ENCODE measurements at places on chromosomes 7 and 10.

- no peak for DNase-seq
Observed at GRCh38 chr7:99767662-99768061, 16.3 kb downstream of the CYP3A4 start.

DNA sequence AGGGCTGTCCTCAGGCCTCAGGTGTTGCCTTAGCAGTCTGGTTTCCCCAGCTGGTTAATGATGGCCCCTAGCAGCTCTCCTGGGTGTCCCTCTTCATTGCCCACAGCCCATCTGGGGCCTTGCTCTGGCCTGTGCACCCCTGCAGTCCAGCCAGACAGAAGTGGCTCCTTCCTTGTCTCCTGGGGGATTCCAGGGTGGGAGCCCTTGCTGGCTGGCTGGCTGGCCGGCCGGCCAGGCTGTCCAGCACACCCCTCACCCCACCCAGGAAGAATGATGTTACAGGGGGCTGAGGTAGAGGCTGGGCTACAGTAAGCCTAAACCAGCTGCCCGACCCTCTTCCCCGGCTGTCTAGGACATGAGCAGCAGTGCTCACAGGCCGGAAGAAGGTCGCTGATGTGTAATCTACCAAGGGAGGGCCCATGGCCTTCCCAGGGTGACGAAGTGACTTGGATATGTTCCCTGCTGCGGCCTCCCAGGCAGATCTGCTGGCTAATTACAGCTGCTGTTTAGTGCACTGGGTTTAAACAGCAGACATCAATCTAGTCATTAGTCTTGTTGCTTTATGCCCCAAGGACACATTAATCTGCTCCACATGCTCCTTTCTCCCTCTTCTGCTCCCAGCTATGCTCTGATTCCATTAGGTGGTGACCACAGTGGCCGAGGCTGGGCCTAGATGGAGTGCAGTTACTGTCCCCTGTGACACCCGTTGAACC, 53.8 kb upstream of the LRRC4 start:
- DNase-seq, result no peak

DNA sequence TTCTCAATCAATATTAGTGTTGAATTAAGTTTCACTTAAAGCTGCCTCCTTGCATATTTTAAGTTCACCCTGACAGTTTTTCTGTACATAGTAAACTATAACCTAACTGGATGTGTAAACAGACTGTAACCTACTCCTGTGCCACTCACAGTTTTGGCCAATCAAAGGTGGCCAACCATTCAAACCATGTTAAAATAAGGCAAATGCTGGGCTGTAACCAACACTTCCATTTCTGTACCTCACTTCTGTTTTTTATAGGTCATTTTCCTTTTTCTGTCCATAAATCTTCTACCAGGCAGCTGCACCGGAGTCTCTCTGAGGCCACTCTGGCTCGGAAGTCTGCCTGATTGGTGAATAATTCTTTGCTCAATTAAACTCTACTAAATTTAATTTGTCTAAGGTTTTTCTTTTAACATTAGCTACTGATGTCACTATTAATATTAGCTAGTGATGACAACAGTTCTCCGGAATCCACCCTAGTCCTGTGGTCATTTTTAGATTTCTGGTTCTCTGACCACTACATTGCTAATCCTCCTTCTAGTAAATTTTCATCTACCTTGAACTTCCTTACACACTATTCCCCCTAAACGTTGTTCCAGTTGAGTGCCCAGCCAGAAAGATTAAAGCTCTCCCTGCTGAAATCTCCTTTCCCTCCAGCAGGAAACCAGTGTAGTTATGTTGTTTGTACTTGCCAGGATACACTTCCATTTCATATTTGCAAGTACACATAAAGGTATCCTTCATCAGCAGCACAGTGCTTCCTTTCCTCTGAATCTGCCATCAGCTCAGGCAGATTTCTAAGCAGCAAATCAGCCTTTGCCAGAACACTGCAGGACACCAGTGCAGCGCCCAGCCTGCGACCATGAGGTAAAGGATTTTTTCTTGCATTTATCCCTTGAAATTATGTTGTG, 18.6 kb upstream of the IFIT2 start:
- DNase-seq, result no peak

GRCh38 chr10:32017044-32017443, 39.2 kb downstream of the KIF5B start:
- DNase-seq, result no peak

GRCh38 chr7:21868576-21868850, 77.2 kb downstream of the CDCA7L start:
- DNase-seq, result no peak

- no peak for DNase-seq
Observed at GRCh38 chr7:120583899-120584586, 273.9 kb downstream of the TSPAN12 start.

DNA sequence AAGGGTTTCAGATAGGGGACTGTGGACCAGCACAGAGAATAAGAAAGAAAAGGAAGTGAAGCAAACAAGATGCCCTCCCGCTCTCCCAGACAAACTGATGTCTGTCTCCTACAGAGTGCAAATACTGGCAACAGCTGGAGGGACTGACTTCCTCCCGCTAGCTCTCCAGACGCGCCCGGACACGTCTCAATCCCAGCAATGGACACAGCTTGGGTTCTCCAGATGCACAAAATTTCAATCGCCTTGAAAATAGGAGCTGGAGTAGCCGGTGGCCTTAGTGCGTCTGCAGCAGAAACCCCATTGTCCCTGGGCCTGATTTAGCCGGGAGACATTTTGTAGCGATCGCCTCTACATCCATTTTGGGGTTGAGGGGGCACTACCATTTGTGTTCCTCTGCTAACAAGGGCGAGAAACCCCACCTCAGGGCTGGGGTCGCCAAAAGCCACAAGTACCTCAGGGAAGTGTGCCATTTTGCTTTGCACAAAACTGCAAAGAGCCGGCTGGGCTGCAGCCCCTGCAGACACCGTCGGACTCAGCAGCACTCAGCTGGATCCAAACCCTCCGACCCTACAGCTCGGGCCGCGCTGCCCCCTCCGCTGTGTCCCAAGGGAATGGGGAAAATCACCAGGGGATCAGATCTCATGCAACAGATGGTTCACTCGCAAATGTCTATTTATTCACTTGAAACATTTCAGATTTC, 5.9 kb downstream of the CPA2 start:
- no peak for DNase-seq

GRCh38 chr10:3179174-3179573, 6.6 kb upstream of the PITRM1 start:
- DNase-seq, result no peak

GRCh38 chr7:131554880-131555516, 1.4 kb downstream of the PODXL start:
- no peak for DNase-seq

DNA sequence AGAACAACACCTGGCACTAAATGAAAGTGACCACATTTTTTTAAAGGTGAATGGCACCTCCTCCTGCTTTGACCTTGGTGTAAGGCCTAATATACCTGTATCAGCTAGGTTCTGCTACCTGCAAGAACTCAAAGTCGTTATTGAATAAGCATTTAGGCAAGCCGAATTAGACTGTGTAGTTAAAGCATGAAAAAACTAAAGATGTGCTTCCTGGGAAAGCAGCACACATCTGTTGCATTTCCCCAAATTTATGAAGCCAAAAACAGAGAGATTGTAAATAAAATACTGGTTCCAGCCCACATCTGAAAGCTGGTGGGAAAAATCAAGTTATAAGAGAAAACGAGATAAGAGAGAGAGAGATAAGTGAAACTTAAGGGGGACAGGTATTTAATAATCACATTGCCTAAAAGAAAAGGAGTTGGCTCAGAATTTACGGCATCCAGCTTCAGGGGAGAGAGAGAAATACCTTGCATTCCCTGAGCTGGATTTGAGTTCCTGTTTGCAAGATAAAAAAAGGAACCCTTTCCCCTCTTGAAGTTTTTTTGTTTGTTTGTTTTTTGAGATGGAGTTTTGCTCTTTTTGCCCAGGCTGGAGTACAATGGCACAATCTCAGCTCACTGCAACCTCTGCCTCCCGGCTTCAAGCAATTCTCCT, 1.8 kb upstream of the XPNPEP1 start:
- no peak for DNase-seq

DNA sequence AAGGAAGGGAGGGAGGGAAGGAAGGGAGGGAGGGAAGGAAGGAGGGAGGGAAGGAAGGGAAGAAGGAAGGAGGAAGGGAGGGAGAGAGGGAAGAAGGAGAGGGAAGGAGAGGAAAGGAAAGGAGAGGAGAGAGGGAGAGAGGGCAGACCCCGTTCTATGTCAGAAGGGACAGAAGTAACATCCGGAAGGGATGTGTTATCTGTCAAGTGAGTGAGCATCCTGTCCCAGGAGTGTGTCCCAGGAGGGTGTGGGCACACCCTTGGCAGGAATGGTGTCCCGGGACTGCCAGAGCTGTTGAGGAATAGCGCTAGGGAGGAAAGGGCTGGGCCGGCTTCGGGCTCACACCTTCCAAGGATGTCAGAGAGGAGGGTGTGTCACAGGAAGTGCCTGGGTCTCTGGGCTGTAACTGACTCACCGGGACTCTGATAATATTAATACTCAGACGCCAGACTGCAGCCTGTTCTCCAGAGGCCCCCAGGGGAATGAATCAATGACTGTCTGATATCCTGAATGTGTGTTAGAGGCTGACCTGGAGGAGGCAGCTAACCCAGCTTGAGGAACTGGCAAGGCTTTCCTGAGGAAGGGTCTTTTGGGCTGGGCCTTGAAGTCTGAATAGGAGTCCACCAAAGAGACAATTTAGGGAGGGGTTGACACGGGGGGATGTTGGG, 125.6 kb upstream of the TNRC18 start:
- no peak for DNase-seq

DNA sequence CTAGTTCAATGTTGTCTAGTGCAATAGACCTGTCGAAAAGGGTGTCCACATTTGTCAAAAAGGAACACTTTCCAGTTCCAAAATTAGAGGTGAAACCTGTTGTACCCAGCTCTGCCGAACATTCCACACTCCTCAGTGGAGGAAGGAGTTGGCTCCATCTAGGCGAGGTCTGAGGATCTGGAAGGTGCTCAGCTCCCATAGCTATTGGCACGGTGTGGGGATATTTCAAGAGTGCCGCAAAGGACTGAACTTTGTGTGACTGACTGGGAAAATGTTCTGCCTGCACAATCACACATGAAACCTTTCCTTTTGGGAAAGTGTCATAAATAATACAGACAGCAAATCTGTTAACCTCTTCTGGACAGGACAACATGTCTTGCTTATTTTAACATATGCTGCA, 48.1 kb upstream of the ZEB1 start:
- DNase-seq, result no peak

GRCh38 chr7:30923774-30924413, 12.2 kb downstream of the AQP1 start:
- no peak for DNase-seq

GRCh38 chr10:128422190-128422589, 296.0 kb upstream of the MKI67 start:
- no peak for DNase-seq

DNA sequence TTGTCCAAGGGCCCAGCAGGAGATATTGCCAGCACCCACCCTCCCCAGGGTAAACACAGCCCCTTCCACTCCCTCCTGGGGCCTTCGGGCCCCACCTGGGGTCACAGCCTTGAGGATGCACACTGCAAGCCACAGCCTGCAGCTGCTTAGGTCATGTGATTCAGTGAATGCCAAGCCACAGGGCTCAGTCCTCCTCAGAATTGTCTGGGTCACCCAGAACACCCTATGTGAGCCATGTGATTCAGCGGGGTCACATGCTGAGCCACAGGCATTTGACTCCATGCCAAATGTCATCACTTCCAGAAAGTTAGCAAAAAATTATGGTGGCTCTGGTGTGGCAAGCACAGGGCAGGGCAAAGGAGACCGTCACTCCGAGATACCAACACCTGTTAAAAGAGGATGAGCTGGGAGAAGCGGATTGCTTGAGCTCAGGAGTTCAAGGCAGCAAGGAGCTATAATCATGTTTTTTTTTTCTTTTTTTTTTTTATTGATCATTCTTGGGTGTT, 17.2 kb upstream of the PSAP start:
- DNase-seq, result no peak

- no peak for DNase-seq
Observed at GRCh38 chr7:30201161-30201666, 66.4 kb downstream of the MTURN start.

DNA sequence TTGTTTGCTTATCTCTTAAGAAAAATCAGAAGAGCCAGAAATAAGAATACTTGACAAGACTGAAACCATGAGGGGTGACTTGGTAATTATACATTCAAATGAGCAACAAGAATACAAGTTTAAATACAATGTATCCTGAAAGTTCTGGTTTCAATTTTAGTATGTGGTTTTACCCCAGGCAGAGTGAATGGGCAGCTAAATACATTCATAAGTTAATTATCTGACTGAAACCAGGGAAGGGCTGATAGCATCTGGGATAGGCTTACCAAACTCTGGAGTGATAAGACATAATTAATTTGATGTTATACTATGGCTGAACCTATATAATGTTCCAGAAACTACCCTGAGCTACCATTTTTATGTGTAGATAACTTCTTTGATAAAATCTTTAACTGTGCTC, 252.2 kb upstream of the PLXNA4 start:
- DNase-seq, result no peak

DNA sequence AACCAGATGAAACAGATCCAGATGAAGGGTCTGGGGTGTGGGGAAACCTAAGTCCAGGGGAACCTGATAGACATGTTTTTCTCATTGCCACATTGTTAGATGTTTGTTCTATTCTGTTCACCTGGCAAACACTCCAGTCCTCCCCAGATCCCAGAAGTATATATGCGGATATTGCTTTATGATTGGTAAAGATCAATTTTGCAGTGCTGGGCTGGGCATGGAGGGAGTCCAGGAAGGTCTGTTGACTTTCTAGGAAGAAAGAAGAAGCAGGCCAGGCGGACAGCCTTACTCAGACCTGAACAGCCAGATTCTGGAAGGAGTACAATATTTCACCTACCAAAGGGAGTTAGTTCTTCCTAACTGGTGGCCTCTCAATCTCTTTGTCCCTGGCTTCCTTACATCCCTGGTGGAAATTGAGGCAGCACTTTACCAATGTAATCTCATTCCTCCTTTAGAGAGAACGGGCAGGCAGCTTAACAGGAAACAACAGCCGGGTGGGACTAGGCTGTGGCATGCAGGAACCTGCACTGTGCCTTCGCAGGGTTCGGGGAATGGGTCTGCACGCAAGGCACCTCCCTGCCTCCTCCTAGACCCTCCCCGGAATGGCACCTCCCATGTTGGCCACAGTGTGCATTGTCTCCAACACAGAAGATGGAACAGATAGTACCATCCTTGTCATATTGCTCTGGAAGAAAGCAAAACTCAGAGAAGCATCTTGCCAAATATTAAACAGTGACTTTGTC, 930 bp downstream of the GIMAP6 start:
- DNase-seq, result peak; percentile 32

GRCh38 chr7:50332241-50333165, 28.0 kb downstream of the IKZF1 start:
- DNase-seq, result no peak

- DNase-seq, result no peak
Observed at GRCh38 chr7:82445271-82445670, 1.7 kb upstream of the CACNA2D1 start.

- no peak for DNase-seq
Observed at GRCh38 chr7:69465262-69465661, 133.0 kb upstream of the AUTS2 start.

DNA sequence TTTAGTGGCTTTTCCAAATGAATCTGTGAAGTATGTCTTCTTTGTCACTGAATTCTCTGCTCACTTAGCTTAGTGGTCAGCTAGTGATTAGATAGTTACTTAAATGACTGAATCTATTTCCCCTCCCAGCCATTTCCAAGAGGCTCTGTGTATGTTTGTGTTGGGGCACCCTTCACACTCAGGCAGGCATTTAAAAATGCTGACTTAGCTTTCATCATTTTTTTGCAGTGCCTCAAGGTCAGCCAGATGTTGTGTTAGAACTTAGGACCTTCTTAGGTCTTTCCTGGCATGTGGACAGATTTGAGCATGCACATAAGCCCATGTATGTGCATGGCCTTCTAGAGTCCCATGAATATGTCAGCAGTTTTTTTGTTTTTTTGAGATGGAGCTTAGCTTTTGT, 25.4 kb upstream of the HHEX start:
- no peak for DNase-seq
